ENCODE measurements at places on chromosomes 12 and 14.

GRCh38 chr12:113347-113746 lies 46.8 kb downstream of the IQSEC3 start:
- no peak for DNase-seq

DNA sequence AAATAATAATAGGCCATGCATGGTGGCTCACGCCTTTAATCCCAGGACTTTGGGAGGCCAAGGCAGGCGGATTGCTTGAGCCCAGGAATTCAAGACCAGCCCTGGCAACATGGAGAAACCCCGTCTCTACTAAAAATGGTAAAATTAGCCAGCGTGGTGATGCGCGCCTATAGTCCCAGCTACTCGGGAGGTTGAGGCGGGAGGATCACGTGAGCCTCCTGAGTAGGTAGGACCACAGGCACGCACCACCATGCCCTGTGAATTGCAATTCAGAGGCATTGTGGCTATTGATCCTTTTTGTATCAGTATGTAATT lies 2.3 kb downstream of the ARHGDIB start:
- DNase-seq: no peak

- no peak for DNase-seq
Measured at GRCh38 chr12:115872919-115873357, 404.6 kb downstream of the MED13L start.

GRCh38 chr12:130992448-130992847 lies 38.7 kb downstream of the ADGRD1 start:
- no peak for DNase-seq

- DNase-seq: no peak
Measured at GRCh38 chr12:3083921-3084347, 6.8 kb downstream of the TSPAN9 start.

GRCh38 chr12:57127101-57127725 lies 1.1 kb upstream of the LRP1 start:
- no peak for DNase-seq

- DNase-seq: no peak
Measured at GRCh38 chr14:26867171-26867757, 269.4 kb upstream of the NOVA1 start.

GRCh38 chr14:50892255-50892654 lies 20.4 kb downstream of the ABHD12B start:
- no peak for DNase-seq

- DNase-seq: no peak
Measured at GRCh38 chr12:53071591-53072551, 7.3 kb downstream of the SPRYD3 start.

GRCh38 chr14:97407701-97408407 lies 610.7 kb downstream of the VRK1 start:
- DNase-seq: no peak

DNA sequence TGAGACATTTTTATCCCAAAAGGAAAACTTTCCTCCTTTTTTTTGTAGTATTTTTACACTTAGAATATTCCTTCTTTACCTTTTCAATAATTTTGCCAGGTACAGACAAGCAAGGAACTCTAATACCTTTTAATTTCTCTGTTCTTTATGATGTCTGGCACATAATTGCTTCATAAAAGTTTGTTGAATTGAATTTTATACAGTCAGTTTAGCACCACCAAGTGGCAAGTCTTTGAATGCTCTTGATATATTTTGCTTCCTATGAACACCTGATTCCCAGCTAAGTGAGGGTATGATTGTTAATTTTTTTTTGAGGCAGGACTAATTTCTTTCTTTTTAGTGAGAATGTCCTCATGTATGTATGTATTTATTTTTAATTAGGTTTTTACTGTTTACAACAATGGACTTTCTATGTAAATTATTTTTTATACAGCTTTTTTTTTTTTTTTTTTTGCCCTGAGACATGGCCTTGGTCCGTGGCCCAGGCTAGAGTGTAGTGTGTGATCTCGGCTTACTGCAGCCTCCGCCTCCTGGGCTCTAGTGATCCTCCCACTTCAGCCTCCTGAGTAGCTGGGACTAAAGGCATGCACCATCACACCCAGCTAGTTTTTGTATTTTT lies 6.9 kb downstream of the TBC1D15 start:
- DNase-seq: peak; percentile 28
